ENCODE measurements at places on chromosomes 6 and 20.

- peak; percentile 68 for ATAC-seq
Observed at GRCh38 chr6:72739368-72739779, 117.5 kb downstream of the KCNQ5 start.

GRCh38 chr6:116564921-116565872 lies 6.1 kb upstream of the RWDD1 start:
- peak; percentile 37 for ATAC-seq

DNA sequence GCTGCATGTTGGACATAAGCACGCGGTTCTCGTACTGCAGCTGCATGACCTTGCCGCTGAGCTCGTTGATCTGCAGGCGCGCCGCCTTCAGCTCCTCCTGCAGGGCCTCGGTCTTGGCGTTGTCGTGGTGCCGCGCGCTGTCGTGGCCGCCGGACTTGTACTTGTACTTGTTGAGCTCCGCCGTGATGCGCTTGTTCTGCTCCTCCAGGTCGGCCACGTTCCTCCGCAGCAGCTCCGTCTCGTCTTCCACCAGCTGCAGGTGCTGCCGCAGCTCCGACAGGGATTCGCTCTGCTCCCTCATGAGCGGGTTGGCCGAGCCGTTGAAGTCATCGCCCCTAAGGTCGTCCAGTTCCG lies 16.6 kb upstream of the KIAA0408 start:
- no peak for ATAC-seq

DNA sequence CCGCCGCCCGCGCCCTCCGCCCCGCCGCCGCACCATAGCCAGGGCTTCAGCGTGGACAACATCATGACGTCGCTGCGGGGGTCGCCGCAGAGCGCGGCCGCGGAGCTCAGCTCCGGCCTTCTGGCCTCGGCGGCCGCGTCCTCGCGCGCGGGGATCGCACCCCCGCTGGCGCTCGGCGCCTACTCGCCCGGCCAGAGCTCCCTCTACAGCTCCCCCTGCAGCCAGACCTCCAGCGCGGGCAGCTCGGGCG lies 1.5 kb downstream of the FOXC1 start:
- ATAC-seq, result no peak

DNA sequence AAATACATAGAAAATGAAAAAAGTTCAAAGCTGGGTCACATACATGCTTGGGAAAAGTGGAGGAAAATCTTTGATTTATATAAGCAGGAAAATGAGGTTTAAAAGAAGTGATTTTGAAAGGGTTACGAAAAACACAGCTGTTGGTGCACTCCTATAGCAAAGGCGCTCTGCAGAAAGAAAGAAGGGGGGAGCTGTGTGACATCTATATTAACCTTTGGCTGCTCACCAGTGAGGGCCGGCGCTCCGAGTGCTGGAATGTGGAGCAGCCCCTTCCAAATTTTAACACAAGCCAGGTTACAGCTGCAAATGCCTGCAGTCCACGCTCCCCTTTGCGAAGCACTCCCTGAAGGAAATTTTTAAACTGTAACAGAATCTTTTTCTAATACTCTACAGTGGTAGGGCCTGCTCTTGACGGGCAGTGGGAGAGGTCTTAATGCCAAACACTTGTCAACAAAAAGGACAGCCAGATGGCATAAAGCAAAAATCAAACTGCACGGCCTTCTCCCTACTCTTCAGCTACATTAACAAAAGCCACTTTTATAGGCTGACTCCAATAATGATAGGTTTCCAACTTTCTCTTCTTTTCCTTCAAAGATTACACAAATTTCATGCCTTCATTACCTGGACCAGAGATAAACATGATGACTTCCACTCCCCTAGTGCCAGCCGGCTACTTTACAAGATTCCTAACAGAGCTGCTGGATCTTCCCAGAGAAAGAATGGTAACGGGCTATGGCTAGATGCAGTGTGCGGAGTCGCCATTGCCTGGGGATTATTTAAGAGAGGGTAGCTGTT lies 4.8 kb downstream of the BMP7 start:
- no peak for ATAC-seq

- no peak for ATAC-seq
Observed at GRCh38 chr20:64040231-64041039, 4.5 kb downstream of the C20orf204 start.

DNA sequence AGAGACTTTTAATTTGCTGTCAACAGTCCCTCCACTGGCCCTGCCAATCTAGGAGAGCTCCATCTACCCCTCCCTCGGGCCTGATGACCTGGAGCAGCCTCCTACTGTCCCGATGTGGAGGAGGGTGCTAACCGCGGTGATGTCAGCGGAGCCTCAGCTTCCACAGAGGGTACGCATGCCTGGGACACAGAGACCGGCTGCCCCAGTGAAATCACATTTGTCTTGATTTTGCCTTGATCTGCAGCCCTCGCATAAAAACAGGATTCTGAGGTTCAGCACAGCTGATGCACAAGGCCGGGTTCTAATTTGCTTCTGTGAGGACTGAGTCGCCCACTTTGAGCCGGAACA lies 77.6 kb downstream of the STK35 start:
- no peak for ATAC-seq

DNA sequence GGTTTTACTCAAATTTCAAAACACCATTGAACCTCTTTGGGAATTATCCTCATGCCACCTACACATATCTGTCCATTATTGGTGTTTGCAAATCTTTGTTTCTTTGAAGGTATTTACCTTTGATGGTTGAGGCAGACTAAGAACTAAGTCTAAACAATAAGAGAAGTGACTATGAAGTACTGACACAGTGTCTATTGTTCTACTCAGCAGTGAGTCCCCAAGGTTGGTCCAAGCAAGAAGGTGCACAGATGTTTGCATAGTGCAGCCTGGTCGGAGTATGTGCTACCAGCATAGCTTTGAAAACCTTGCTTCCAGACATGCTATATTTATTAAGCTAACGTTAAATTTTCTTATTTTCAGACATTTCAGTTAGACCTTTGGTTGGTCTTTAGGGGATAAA lies 19.5 kb downstream of the LRRC1 start:
- no peak for ATAC-seq

DNA sequence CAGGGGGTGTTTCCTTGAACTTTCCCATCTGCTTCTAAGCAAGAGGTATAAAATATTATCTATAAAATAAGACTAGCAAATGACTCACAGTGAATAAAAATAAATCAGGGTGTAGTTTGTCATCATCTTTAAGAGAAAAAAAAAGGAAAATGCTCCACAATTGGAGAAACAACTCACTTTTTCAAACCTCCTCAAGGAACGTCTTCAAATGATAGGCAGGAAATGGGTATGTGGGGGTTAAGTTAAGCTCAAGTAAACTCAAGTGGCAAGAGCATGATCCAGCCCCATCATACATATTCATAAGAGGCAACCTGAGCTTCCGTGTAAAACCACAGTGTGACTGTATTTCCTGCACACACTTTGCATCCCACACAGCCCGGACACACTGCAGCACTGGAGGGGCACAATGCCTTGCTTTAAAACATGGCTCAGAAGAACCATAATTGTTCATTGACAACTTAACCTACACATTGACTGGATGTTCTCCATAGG lies 58.5 kb upstream of the CEP85L start:
- ATAC-seq, result peak; percentile 92

GRCh38 chr6:16762268-16762549 lies 949 bp upstream of the ATXN1 start:
- peak; percentile 5 for ATAC-seq

GRCh38 chr20:20729563-20729962 lies 17.1 kb upstream of the RALGAPA2 start:
- no peak for ATAC-seq

DNA sequence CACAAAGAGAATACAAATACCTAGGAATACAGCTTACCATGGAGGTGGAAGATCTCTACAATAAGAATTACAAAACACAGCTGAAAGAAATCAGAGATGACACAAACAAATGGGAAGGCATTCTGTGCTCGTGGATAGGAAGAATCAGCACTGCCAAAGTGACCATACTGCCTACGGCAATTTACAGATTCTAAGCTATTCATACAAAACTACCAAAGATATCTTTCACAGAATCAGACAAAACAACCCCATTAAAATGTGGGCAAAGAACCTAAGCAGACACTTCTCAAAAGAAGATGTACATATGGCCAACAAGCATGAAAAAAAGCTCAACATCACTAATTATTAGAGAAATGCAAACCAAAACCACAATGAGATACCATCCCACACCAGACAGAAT lies 133.2 kb upstream of the SSTR4 start:
- no peak for ATAC-seq

DNA sequence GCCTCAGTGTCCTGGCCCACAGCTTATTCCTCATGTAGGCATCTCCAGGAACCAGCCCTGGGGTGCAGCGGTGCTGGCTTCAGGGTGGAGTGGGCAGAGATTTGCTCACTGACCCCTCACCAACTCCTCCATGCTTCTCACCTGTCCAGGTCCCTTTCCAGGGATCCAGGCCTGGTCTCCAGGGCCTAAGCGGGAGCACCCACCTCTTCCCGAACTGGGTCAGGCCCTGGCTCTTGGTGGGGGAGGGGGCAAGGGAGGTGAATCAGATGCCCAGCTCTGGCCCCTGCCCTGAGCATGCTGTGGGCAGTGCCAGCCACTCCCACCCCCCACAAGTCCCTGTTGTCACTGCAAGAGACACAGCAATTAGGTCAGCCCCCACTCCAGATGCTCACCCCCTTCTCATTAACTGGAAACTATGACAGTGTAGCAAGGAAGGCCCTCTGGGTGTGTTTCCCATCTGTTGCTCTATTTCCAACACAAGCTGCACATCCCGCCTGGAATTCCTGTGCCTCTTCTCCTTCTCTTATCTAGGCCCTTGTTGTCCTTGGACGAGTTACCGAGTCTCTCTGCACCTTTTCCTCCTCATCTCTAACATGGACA lies 37.0 kb downstream of the MDFI start:
- ATAC-seq, result no peak

DNA sequence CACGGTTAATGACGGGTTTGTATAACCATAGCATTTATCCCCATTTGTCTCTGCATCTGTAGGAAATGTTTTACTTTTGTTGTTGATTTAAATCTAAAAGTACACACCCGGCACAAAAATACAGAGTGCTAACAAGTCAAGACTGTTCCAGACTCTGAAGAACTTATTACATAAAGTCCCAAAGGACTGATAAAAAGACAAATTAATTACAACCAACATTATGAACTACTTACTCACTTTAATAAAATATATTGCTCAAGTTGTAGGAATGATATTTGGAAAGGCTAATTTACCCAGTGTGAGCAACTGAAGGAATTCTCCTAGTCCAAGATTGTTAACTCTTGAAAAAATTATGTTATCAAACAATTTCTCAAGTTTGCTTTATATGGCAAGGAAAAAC lies 115.6 kb downstream of the KIF13A start:
- no peak for ATAC-seq

- no peak for ATAC-seq
Observed at GRCh38 chr20:14707865-14708596, 370.6 kb upstream of the FLRT3 start.

- ATAC-seq, result no peak
Observed at GRCh38 chr20:36549942-36550789, 8.8 kb downstream of the MYL9 start.

DNA sequence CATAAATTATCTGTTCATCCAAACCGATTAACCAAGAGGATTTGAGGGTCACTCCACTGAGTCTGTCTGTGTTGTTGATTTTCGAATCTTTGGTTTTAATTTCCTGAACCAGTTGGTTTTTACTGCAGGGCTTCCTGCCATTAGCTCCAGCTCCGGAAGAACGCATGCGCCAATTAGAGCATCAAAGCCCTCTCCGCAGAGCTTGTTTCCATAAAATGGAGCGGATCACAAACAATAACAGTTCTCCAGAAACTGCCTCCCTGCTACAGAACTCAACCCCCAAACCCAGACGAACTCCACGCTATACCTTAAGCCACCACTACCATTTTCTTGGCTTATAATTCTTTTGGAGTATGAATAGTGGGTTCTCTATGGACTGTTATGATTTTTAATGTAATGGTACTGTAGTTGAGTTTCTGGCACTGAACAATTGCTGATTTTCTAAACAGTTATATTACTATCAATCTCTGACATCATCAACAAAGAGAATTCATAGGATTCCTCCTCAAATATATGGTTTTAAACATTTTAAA lies 13.8 kb downstream of the TFAP2A start:
- ATAC-seq, result no peak

GRCh38 chr20:58649288-58650180 lies 1.5 kb upstream of the STX16 start:
- no peak for ATAC-seq

- no peak for ATAC-seq
Observed at GRCh38 chr6:24802271-24803059, 3.7 kb upstream of the ARMH2 start.

DNA sequence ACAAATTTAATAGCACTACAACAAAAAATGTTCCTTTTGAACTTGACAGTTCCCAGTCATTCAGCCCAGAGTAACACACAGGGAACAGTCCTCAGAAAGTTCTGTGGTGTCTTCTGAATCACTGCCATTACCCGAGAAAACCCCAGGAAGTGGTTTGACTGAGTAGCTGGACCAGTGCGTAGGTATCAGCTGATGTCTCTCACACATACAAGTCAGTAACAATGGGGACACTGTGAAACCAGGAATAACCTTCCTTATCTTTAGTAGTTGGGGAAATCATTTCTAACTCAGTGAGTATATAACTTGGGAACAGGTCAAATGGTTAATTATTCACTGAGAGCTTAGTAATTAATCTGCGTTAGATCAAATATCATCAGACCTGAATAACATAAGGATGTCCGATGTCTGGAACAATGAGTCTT lies 73.1 kb downstream of the HIVEP2 start:
- ATAC-seq, result peak; percentile 88

DNA sequence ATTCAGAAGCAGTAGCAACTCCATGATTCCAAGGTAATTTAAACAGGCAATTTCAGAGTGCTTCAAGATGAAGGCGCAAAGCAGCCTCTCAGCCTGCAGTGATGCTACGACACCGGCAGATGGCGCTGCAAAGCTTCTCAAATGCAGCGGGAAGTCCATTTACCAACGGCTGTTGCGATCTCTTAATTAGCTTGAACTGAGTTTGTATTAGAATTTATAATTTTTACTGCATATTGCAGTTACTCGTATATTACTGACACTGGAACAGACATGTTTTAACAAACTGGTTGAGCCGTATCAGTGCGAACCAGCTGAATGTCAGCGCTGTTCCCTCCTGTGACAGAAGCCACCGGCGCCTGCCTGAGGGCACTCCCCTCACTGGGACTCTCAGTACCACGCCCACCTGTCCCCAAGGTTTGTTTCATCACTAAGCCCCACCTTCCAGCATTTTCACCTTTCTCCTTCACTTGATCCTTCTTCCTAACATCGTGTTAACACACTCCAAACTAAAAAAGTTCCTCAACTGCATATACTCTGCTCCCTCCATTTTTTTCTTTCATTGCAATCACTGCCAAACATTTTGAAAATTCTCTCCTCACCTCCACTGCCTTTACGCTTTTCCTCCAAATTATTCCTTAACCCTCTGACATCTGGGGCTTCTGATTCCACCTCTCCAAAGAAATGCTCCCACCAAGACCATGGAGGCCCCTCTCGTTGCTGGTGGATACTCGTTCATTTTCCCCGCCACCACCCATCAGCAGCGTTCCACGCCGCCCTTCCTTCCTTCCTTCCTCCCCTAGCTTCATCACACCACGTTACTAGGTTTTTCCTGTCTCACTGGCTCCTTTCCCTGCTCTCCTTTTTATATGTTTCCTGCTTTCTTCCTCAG lies 14.5 kb downstream of the GNL1 start:
- peak; percentile 78 for ATAC-seq

- ATAC-seq, result no peak
Observed at GRCh38 chr6:106160189-106160588, 74.1 kb downstream of the PRDM1 start.

All from activated CD4-positive, CD25-positive, alpha-beta regulatory T cell treated with anti-CD3 and anti-CD28 coated beads, Interleukin-2, amount 50 U/mL, for 24 hours (primary cell).